ENCODE measurements at places on chromosomes 4 and X. TPM values are rescaled to one million over a fixed set of nuclear protein-coding genes. Genes with fewer than 3 reads are reported as not detected.
A peak's percentile ranks its signal among the peaks of the same experiment; 100 is the strongest.

GRCh38 chr4:164383358-164384220 lies 370.3 kb upstream of the SMIM31 start:
- DNase-seq, result no peak

DNA sequence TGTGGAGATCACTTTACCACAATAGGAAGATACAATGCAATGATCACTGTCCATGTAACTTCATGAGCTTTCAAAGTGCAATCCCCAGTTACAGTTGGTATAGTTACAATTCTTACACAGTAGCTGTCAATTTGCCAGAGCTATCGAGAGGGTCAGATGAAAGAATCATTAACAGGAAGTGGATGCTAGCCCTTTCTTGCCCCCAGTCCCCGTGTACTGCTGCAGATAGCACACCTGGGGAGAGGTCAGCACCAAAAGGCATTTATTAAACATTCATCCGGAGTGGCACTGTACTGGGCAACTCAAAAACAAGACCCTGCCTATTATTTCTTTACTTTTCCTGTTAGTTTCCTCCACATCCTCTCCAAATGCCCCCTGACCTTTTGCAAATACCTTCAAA lies 47.7 kb downstream of the SOD3 start:
- DNase-seq, result no peak

DNA sequence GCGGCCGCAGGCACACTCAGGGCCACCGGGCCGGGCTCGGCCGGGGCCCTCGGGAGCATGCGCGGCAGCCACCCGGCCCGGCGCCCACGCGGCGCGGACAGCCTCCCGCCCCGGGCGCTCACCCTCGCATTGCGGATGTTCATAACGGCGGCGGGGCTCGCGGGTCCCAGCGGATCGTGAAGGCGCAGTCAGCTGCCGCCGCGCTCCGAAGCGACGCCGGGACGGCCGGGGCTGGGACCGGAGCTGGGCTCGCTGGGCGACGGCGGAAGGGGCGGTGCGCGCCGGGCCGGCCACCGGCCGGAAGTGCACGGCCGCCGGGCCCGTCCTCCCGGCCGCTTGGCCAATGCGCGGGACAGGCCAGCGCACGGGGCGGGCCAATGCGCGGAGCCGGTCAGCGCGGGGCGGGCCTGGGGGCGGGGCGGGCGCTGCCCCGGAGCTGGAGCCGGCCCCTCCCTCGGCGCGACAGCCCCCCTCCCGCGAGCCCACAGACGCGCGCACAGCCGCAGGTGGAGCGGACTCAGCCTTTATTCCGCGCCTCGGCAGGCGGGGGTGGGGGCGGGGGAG lies at the start of gene NAA10:
Gene NAA10 (minus strand): TSS at position 276 of the 564 bp plus-strand sequence. CDS start 133 bp downstream, at position 143.
- peak; percentile 66 for DNase-seq

GRCh38 chrX:123976706-123977316 lies 15.3 kb downstream of the STAG2 start:
- DNase-seq, result peak; percentile 32

DNA sequence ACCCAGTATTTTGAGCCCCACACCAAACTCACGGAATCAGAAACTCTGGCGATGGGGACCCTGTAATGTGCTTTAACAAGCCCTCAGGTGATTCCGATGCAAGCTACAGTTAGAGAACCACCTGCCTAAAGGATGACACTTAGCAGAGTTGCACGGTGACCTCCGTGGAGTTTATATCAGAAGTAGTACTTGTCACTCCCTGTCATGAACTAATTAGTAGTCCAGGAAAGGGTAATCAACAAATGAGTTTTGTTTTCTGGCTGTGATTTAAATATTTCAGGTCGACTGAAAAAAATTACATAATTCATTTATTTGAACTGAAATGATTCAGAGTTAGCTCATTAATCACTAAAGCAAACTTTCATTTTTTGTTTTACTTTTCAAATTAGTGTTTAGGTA lies 56.4 kb downstream of the TMA16 start:
- no peak for DNase-seq

DNA sequence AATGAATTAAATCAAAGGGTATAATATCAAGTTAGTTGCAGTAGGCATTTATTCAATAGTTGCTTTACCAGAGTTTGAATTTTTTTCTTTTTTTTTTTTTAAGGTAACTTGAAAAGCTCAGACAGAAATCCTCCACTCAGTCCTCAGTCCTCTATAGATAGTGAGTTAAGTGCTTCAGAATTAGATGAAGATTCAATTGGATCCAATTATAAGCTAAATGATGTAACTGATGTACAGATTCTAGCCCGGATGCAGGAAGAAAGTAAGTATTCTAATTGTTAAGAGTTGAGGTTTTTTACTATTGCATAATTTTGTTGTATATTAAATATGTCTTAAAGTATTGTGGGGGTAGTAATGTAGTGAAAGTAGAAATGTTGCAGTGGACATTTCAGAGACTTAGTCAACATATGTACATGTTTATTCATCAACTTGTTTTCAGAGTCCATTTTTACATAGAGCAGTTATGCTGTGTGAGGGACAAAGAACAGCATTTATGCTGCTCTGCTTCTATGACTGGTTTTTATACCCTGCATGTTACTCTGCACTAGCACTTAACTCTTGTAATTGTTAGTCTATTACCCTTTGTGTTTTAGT lies 38.4 kb downstream of the SLAIN2 start:
- no peak for DNase-seq

DNA sequence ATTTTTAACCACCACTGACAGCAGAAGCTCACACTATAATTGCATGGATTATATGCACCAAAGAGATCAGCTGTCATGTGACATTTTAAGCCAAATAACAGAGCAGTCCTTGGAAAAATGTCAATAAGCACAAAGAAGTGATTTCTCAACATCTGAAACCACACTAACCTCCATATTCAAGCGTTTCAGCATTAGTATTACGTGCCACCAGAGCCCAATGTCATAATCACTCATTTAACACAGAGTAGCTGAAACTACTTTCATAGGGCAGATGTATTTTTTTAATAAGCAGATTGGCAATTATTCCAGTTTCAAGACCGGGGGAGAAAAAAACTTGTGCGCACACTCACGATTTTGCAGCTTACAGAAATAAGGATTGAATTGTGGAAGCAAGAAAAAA lies 76.6 kb downstream of the SH3KBP1 start:
- peak; percentile 71 for DNase-seq

DNA sequence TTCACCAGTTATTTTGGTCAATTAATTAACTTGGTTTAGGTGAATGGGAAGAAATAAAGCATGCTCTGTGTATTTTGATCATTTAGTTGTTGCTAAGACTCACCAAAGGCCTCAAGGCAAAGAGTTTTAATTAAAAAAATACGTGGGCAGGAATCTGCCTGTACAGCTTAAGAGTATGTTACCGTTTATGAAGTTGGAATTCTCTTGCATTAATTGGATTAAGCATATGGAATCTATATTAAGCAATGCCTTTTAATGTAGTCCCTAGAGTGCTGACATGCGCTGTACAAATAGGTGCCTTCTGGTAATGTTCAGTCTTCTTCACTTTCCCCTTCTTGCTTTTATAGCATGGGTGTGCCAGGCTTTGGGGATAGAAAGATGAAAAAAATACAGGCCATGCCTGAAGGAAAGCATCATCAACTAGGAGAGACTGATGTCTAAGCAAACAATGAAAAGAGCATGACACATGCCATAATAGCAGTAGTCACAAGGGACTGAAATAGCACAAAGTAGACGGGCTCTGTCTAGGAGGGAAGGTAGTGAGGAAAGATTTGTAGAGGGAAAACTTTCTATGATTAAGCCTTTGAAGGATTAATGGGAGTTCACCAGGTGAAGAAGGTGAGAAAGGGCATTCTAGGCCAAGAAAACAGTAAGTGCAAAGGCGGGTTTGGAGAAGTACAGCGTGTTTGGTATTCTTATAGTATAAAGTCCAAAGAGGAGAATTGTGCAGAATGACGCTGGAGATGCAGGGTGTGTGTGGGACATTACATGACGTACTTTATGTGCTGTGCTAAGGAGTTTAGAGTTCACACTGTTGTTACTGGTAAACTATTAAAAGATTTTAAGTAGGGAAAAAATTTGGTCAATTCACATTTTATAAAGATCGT lies 226.1 kb upstream of the ANXA3 start:
- no peak for DNase-seq

- DNase-seq, result peak; percentile 66
These were observed 30.9 kb downstream of the NIPAL1 start for GRCh38 chr4:48047421-48047844.

DNA sequence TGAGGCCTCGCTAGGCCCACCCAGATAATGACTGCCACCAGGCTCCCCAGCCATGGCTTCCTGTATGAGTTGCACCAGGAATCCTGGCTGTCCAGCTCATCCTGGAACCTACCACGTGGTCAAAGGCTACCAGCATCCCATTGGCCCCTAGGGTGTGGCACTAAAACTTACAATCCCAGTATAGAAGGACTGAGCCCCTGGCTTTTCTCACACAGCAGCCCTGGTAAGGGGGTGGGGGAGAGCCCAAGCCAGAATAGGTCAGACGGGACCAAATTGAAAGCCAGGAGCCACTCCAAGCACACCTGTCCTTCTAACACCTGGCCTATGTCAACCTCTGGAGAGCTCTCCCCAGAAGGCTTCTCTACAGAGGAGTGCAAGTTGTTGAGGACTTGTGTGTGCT lies 269.3 kb upstream of the AGTR2 start:
- DNase-seq, result no peak

- no peak for DNase-seq
These were observed 1930.0 kb upstream of the AGA start for GRCh38 chr4:179372242-179372641.

GRCh38 chr4:6200011-6200921 lies at the start of gene JAKMIP1:
Gene JAKMIP1 (minus strand): TSS chr4:6200549. CDS start chr4:6112850, 87,699 bp downstream.
- no peak for DNase-seq

DNA sequence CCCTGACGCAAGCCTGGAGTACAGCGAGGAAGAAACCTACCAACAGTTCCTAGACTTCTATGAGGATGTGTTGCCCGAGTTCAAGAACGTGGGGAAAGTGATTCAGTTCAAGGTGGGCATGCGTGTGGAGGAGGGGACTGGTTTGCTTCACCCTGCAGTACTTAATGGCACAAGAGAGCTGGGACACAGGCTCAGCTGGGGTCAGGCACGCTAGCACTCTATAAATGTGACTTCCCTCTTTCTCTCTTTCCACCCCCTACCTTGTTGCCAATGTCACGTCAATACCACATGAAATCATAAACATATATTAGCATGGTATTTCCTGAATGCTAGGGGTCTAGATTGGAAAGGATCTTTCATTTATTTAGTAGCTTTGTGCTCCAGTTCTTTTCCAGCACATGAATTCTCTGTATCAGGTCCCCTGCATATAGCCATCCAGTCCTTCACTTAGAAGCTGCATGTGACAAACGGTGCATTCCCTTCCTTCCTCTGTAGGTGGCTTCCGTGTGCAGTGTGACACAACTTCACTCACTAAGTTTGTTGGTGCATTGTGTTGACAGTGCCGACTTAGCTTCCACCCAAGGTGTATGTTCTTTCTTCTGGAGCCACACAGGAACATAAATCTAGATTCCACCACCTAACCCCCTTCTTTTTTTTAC lies 25.6 kb downstream of the ZRSR2 start:
- DNase-seq, result peak; percentile 17

DNA sequence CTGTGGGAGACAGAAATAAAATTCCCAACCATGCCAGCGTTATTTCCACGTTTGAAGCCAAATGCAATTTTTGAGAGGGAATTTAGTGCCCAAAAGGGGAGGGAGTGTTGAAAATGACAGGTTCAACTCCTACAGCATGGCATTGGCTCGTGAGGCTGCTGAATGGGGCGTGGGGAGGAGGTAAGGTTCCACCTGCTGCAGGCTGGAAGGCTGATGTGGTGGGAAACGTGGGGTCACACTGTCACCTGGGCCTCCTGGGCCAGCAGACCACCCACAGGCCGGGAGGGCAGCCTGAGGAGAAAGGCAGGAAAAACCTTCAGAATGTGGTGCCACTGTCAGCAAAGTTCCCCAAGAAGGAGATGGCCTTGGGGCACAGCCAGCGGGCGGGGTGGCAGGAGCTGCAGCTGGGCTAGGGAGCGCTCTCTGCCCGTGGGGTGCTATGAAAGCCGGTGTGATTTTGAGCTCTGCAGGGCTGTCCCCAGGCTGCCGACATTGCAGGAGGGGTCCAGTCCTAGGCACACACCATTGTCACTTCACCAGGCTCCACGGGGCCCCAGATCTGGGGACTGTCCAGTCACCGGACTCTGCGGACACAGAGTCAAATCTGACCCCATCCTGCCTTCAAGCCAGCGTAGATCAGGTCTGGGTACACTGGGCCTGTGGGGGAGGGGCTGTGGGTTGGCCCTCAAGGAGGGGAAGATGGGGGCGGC lies 19.6 kb downstream of the MSANTD1 start:
- DNase-seq, result no peak

MAGEC1 gene
- polyA plus RNA-seq, result not detected

FAM120C gene
- 2.6 TPM for polyA plus RNA-seq

SPANXA2 gene
- not detected for polyA plus RNA-seq

CXCL3 gene
- polyA plus RNA-seq, result 2.5 TPM

CHIC1 gene
- polyA plus RNA-seq, result 0.28 TPM

SRPX2 gene
- not detected for polyA plus RNA-seq

SMIM10 gene
- 0.14 TPM for polyA plus RNA-seq

GPR143 gene
- not detected for polyA plus RNA-seq

MGAT4D gene
- polyA plus RNA-seq, result not detected

TRAM1L1 gene
- polyA plus RNA-seq, result not detected

ARMCX4 gene
- 0.66 TPM for polyA plus RNA-seq

GRID2 gene
- not detected for polyA plus RNA-seq

RBM46 gene
- not detected for polyA plus RNA-seq

HEPH gene
- polyA plus RNA-seq, result not detected

MAGEA2B gene
- polyA plus RNA-seq, result not detected

BANK1 gene
- 2.6 TPM for polyA plus RNA-seq
